ENCODE measurements at places on chromosomes 6 and 20.

GRCh38 chr6:36937896-36938295 lies 16.6 kb upstream of the PI16 start:
- no peak for DNase-seq

- DNase-seq: no peak
Measured at GRCh38 chr6:4320860-4321259, 185.5 kb upstream of the ECI2 start.

DNA sequence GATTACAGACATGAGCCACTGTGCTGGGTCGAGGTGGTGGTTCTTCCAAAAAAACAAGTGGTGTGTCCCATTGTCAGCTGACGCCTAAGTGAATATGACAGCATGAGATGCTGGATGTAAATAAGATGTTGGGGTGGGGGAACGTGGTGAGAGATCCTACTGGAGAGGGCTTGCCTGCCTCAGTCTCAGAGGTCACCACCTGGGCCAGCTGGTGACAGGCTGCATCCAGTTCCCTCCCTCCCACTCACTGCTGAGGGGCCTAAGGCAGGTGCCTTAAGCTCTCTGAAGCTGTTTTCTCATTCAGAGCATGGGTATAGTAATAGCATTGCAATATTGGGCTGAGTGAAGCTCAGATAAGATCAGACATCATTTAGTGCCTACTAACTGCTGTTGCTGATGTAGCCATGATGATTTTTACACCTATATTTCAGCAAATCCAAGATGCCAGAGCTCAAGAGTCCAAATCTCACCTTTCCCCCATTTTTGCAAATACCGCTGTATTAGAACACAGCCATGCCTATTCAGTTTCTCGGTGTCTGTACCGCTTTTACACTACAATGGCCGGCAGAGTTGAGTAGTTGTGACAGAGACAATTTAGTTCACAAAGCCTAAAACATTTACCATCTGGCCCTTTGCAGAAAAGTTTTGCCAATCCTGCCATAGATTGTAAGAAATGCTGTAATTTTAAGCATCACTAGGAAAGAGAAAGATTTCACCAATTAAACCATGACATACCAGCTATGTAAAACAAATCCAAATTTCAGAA lies 171.3 kb downstream of the ANKRD60 start:
- no peak for DNase-seq

DNA sequence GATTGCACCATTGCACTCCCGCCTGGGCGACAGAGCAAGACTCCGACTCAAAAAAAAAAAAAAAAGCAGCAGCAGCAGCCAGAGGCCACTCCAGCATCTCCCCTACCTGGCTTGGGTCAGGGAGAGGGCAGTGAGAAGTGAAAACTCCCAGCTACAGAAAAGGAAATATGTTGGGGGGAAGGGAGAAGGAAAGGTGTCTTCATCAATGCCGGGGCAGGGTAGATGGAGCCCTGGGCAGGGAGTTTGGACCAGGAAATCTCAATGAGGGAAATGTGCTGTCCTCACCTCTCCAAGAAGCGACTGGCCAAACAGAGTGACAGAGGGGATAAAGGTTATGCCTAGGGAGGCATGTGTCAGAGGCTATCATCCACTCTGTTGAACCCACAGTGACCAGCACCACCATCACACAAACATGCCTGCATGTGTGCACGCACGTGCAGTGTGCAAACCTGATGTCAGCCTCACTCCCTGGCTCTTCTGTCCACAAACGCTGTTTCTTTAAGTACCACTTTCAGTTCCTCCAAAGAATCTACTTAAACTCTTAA lies 887 bp upstream of the AIF1 start:
- no peak for DNase-seq

- DNase-seq: no peak
Measured at GRCh38 chr20:31740208-31740607, 1.1 kb downstream of the TPX2 start.

DNA sequence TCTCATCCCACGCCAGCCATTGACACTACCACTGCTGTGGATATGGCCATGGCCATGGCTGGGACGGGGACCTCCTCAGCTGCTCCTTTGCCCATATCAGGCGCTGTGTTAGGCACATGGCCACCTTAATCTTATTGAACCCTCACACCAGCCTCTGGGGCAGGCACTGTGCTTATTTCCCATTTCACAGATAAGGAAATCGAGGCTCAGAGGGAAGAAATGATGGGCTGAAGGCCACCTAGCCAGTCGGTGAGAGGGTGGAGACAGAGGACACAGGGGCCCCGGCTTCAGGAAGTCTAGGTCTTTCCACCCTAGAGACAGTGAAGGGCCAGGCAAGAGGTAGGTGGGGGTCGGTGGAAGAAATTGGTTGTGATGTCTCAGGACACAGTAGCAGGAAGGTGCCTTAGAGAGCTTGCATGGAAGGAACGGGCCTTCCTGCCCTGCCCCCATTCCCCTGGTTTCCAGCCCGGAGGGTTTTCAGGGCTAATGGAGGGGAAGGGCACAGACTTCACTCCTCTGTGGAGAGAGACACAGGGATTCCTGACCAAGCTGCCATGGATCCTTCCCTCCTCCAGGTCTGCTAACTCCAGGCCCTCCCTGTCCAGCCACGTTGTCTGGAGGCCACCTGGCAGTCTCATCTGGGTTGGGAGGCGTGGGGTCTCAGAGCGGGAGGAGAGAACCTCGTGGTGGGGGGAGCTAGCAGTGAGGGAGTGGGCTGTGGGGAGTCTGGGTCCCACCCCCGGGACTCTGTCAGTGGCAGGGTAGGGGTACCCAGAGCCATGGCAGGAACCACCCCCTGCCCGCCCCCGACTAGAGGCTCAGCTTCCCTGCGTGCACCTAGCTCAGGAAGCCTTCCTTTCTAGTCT lies 120.4 kb downstream of the VEGFA start:
- DNase-seq: no peak

DNA sequence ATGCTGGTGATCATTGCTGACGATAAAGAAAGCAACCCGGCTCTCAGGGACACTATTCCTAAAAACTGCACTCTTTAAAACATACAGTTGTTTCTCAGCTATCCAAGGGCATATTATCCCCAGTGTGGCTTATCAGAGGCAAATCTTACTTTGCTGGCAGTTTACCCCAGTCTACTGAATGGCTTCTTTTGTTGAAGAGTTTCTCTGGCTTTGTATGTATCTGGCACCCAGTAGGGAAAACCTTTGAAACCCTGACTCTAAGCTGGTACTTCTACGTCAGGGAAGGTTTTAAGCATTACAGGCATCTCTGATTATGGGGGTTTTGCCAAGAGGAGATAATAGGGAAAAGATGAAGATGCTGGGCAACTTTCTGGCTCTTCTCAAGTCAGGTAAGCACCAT lies 637.6 kb upstream of the CHD6 start:
- no peak for DNase-seq

GRCh38 chr6:6729971-6730370 lies 141.5 kb downstream of the LY86 start:
- DNase-seq: no peak

- no peak for DNase-seq
Measured at GRCh38 chr20:61957961-61958715, 107.5 kb downstream of the TAF4 start.
